PC-9 (cell line): ENCODE measurements at places on chromosomes 4 and X.

GRCh38 chr4:5710961-5711478, at the start of gene EVC:
Gene EVC, plus strand, starts transcription at chr4:5711201. Its CDS starts 180 bp downstream, at chr4:5711381.
- DNase-seq: no peak

GRCh38 chrX:115360220-115360781, 70.8 kb downstream of the LUZP4 start:
- no peak for DNase-seq

DNA sequence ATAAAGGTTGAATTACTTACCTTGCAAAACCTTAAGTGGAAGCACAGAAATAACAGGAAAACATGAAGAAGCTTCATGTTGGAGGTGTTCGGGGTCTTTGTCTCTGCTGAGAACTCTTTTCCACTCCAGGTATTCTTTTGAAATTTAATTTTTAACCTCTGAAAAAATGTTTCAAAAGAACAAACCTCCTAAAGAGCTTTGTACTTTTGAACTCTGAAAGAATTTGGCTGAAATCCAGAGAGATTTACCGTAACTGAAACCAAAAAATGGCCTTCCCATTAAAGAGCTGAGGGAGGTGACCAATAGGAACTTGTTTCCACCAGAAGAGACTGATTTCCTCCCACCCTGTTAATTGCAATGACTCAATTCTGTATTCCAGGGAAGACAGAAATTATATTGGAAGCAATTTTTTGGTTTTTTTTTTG, at the start of gene CFI:
TSS of gene CFI (minus strand) at position 105 of the 425 bp plus-strand sequence. CDS start at position 77, 28 bp downstream.
- DNase-seq: no peak

DNA sequence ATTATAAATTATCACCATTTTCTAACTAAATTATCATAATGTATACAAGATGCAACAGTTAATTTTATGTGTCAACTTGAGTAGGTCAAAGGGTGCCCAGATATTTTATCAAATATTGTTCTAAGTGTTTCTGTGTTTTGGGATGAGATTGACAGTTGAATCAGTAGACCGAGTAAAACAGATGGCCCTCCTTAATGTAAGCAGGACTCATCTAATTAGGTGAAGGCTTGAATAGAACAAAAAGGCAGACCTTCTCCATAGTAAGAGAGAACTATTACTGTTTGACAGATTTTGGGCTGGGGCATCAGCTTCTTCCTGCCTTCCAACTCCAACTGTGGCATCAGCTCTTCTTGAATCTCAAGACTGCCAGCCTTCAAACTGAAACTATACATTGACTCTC, 185.8 kb downstream of the TRAM1L1 start:
- no peak for DNase-seq

DNA sequence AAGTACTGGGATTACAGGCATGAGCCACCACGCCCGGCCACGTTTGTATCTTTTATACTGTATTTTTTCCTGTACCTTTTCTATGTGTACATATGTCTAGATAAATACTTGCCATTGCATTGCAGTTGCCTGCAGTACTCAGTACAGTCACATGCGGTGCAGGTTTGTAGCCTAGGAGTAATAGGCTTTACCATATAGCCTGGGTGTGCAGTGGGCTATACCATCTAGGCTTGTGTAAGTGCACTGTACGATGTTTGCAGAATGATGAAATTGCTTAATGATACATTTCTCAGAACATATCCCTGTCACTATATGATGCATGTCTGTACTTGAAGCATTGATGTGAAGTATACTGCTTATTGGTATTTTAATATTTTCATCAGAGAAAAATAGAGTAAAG, 115.4 kb upstream of the PUDP start:
- no peak for DNase-seq

DNA sequence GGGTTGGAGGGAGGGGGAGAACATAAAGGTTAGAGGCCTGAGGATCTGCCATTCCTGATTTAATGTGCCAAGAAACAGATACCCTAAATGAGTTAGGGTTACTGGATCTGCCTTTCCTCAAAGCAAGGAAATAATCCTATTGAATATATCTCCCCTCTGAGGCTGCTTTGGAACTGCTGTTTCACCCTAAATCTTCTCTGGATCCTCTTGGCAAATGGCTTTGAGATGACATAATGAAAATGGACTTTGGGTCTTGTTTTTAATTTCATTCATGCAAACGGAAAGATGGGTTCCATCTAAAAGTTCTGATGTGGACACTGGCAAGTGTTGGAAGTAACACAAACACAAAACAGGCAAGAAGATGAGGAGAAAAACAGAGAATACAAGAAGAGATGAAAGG, 23.0 kb upstream of the MAOA start:
- DNase-seq: no peak
